Putamen (tissue), 1 donor: ENCODE measurements at places on chromosomes 7 and 10.
A peak's percentile ranks its signal among the peaks of the same experiment; 100 is the strongest.

- DNase-seq = no peak
Measured at GRCh38 chr10:104273286-104273685, 4.3 kb downstream of the GSTO2 start.

DNA sequence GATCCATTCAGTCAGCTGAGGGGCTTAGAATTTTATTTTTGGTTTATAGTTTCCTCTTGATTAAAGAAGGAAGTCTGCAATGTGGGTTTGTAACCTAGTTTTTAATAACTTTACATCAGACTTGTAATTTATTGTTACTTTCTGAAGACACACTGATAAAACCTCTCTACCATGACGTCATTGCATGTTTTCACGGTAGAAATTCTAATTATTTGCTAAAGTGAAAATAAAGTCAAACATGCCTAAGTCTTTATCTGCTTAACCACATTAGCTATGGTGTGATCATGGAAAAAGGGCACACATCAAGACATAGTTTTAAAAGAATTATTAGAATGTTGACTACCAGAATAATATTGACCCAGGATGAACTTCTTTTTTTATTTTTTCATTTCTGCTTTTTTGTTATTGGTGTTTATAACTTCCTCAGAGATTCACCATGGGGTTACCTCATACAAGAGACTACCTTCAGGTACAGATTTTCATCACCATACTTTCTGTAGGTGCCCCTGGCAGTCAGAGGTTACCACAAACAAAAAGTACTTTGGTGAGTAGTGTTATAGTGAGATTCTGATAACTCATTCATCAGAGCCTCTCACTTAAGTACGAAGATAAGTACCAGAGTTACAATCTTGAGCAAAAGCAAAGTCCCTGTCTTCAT is 7.0 kb upstream of the PANK1 start:
- DNase-seq = no peak

DNA sequence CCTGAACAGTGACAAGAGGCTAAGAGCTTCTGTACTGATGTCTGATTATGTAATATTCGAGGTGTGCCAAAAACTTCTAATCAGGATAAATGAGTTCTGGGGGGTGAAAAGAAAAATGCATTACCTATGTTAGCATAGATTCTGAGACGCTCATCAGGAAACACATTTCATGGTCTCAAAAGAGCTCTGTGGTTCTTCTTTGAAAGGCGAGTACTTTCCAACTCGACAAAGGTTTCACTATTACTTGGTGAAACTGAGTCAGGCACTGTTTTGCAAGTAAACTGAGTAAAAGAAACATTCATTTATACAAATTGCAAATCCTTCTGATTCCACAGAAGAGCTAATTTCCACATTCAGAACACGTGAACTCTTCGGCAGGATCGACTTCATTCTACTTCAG is 523.2 kb downstream of the GATA3 start:
- DNase-seq = no peak

DNA sequence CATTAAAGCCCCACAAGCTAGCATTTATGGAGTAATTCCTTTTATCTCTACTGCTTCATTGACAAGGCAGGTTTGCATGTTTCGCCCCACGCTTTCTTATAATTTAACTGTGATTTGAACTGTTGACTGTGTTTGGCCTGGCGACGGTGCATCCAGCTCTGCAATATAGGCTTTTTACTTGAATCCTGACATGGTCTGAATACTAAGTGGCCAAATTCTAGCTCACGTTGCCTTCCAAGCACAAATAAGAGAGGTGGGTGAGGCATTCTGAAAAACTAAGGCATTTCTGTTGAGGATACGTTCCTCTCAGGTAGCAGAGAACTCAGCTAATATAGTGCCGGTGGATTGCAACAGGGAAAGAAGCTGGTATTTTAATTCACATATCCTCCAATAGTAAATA is 61.8 kb downstream of the NRP1 start:
- no peak for DNase-seq

GRCh38 chr7:117485118-117485620 is 5.3 kb downstream of the CFTR start:
- no peak for DNase-seq

DNA sequence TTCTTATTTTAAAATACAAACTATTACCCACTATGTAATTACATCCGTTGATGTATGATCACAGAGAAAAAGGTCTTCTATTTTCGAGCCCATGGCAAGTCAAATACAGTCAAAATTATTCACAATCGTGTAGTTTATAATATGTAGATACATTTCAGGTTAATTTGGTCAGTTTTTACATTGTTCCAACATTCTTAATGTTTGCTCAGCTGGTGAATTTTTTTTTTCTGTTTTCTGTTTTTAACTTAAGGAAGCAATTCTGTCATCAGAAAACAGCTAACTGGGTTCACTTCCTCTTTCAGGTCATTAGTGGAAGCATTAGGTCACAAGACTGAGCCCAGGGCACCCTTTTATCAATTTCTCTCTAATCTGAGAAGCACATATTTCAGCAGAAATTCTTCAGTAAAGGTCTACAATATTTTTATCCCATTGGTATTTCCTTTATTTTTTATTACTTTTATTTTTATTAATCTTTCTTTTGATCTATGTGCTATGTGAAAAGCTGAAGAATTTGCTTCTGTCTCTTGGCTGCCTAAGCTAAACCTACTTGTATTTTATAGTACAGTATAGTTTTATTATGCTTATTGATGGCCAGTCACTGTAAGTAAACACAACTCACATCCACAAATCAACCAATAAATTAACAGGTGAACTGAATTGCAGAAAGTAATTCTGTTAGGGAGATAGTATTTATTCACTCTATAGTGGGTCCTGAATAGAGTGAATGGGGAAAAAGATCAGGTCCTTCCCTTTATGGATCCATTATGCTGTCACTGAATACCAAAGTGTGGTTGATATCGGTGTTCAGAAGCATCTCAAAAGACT is 84.6 kb downstream of the ICA1 start:
- no peak for DNase-seq

- peak; percentile 88 for DNase-seq
Measured at GRCh38 chr10:71999360-72000072, 35.3 kb downstream of the CHST3 start.

GRCh38 chr7:73850781-73851207 is 8.5 kb upstream of the METTL27 start:
- DNase-seq = no peak

DNA sequence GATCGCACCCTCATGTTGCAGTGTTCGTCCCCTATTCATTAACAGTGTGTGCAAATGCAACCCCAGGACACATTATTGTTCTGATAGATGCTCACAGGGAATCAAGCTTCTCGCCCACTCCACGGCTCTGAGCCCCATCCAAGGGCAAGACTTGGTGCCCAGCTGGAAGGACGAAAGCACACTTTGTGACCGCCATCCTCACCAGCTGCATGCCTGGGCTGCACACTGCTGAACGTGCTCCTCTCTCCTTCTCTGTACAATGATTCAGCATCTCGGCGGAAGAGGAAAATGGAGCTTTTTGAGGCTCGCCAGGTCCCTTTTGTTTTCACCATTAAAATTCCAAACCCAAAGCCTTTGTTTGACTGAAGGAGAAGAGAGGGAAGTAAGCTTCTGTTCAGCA is 41.9 kb downstream of the MKI67 start:
- DNase-seq = no peak

- no peak for DNase-seq
Measured at GRCh38 chr10:112275512-112276245, 7.5 kb upstream of the TECTB start.

DNA sequence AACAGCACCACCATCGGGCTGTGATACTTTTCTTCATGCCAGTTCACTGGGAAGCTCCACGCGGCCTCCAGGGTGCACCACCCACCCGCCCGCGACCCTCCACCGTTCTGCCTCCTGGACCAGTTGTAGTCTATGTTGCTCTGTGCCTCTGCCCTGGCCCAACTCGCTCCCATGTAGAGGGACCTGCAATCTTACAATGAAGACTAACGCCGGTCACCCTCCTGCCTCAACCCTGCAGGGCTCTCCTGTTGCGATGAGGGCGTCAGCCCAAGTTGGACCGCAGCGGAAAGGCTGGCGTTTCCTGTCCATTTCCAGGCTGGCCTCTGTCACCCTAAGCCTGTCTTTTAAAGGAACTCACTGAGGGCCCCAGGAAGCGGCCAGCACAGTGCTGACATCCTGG is 34.9 kb downstream of the IL15RA start:
- no peak for DNase-seq

DNA sequence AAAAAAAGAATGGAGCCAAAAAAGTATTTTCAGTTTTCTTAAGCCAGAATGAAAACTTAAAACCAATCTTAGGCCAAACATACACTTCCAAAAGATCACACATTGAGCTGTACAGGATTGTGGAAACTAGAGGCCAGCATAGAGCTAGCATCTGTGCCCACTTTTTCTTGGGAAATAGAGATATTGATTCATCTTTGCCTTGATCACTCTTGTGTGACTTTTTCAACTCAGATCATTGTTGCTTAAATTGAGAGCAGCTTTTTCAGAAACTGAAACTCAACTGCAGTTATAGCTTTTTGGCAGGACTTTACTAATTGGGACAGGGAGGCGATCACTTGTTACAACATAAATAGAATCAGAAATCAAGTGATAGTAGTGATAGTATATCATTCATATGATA is 132.2 kb downstream of the PRKG1 start:
- DNase-seq = no peak

GRCh38 chr10:49598986-49599385 is 11.1 kb upstream of the SLC18A3 start:
- no peak for DNase-seq

DNA sequence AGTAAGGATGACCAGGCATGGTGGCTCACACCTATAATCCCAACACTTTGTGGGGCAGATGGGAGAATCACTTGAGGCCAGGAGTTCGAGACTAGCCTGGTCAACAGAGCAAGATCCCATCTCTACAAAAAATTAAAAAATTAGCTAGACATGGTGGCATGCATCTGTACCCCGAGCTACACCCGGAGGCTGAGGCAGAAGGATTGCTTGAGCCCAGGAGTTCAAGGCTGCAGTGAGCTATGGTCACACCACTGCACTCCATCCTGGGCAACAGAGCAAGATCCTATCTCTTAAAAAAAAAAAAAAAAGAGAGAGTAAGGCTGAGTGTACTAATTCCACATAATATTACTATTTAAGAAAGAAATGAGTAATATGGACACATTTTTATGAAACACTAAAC is 3.8 kb downstream of the P4HA1 start:
- no peak for DNase-seq

GRCh38 chr10:119191881-119192280 is 13.3 kb upstream of the PRDX3 start:
- DNase-seq = no peak

- no peak for DNase-seq
Measured at GRCh38 chr7:24214670-24215069, 69.3 kb upstream of the NPY start.

DNA sequence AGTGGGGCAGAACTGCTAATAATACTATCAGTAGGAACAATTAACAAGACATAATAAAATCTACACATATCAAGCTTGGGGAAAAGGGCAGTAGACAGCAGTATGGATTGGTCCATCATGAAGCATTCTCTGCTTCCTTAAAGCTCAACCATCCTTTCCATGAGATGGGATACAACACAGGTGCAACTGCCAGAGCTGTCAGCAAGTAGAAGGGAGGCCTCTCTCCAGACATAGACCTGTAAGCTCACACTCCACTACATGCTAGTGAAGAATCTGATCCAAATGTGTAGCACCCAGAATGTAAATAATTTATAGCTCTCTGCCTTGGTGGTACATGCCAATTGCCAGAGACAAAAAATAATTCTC is 41.5 kb upstream of the ANAPC16 start:
- DNase-seq = no peak

DNA sequence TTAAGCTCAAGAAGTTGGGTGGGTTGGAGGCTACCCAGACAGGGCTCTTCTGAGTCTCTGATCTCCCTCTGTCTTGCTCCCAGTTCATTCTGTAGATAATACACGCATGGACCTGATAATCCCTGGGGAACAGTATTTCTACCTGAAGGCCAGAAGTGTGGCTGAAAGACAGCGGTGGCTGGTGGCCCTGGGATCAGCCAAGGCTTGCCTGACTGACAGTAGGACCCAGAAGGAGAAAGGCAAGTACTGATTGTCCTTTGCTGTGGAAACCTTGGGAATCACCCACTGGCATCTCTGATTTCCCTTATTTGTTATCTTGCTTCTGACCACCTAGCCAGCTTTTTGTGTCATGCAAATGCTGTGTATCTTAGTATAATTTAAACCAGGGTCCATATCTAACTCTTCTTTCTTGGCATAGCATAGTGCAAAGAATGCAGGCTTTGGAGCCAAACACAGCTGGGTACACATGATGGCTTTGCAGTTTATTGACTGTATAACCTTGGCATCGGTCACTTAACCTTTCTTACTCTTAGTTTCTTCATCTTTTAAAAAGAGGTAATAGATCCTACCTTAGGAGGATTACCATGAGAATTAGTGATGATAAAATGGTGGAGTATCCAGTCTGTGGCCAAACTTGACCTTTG is 18.0 kb downstream of the PLEKHA8 start:
- DNase-seq = no peak

DNA sequence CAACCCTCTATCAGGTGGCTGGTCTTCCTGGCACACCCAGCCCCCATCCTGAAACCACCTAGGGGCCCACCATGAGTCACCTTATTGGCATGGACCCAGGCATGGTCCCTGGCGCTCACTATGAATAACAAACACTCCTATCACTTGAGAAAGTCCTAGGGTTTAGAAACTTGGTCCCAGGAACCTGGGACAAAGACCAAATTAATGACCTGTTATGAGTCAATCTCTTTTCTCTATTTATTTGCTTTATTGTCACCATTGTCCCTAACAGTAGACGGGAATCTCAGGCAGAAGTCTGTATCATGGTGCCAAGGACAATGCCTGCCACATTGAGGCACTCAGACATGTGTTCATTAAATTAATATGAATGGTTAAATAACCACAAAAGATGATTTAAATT is 599.6 kb upstream of the C7orf33 start:
- no peak for DNase-seq

GRCh38 chr7:159098424-159098786 is 46.3 kb downstream of the VIPR2 start:
- DNase-seq = no peak

DNA sequence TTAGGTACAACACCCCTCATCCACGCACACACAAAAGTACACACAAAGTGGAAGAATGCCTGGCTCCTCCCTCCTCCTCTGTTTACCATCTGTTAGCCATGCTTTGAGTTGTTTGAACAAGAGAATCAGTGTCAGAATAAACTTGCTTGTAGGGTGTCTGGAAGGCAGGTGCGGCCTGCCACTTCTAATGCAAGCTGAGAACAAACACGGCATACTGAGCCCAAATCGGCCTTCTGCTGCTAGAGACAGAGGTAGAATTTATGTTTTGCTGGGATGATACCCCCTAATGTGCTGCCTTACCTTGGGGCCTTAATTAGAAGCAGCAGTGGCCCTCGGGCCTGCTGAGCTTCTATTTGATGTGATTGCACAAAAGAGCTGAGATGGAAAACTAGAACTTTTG is 24.9 kb upstream of the FAM180A start:
- DNase-seq = no peak

DNA sequence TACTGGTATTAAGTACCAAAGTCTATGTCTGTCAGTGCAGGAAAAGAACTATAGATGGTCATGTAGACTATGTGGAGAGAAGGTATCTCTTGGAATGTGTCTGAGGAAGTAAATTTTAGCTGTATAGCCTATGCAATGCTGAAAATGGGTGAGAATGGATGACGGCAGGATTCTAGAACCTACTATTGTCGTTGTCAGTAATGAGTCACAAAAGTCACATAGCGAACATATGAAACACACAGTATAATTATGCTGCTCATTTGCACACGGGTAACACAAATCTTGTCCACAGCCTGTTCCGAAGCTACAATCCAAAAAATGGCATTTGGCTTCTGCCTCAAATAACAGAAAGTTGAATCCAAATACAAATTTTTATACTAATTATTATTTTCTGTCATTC is 33.6 kb upstream of the KMT2E start:
- DNase-seq = no peak
